Naive B cell (primary cell): ENCODE measurements at places on chromosomes 2 and 18. TPM values are rescaled to one million over a fixed set of nuclear protein-coding genes. Genes with fewer than 3 reads are reported as not detected.

The FAM117B gene
- polyA plus RNA-seq: 23.1 TPM

The IHH gene
- polyA plus RNA-seq: not detected

The NT5C1B gene
- 0.25 TPM for polyA plus RNA-seq

The ZAP70 gene
- polyA plus RNA-seq: 2.6 TPM

The AQP12A gene
- not detected for polyA plus RNA-seq

The MAPK4 gene
- not detected for polyA plus RNA-seq

The TUBB8B gene
- polyA plus RNA-seq: not detected

The POTEC gene
- polyA plus RNA-seq: not detected

The FAM161A gene
- polyA plus RNA-seq: 1.7 TPM

The POTEI gene
- polyA plus RNA-seq: not detected

The FABP1 gene
- not detected for polyA plus RNA-seq

The VWC2L gene
- polyA plus RNA-seq: not detected

The SPAG16 gene
- polyA plus RNA-seq: 15.7 TPM

The IL1RL1 gene
- not detected for polyA plus RNA-seq

The CDH2 gene
- not detected for polyA plus RNA-seq

The GPBAR1 gene
- polyA plus RNA-seq: 1.8 TPM

The RASGRP3 gene
- 44.7 TPM for polyA plus RNA-seq

The CFAP65 gene
- polyA plus RNA-seq: not detected

The C2orf15 gene
- polyA plus RNA-seq: 3.4 TPM

The LRRC30 gene
- polyA plus RNA-seq: not detected

The SERPINB8 gene
- polyA plus RNA-seq: 32.2 TPM

The TOGARAM2 gene
- polyA plus RNA-seq: not detected

The PELI1 gene
- polyA plus RNA-seq: 52.1 TPM

The OSR1 gene
- not detected for polyA plus RNA-seq

The SEC11C gene
- 113 TPM for polyA plus RNA-seq

The POTEJ gene
- not detected for polyA plus RNA-seq

The ZNF804A gene
- polyA plus RNA-seq: 0.25 TPM

The ACADL gene
- not detected for polyA plus RNA-seq

The ADRA2B gene
- not detected for polyA plus RNA-seq

The OSBPL1A gene
- 2.5 TPM for polyA plus RNA-seq

The SFTPB gene
- not detected for polyA plus RNA-seq

The SMYD1 gene
- not detected for polyA plus RNA-seq

The ALPG gene
- not detected for polyA plus RNA-seq

The REG3A gene
- not detected for polyA plus RNA-seq

The FAP gene
- polyA plus RNA-seq: not detected

The RAD51AP2 gene
- not detected for polyA plus RNA-seq

The ATP9B gene
- 27.6 TPM for polyA plus RNA-seq

The DCTN1 gene
- 67.0 TPM for polyA plus RNA-seq

The POMC gene
- 10.9 TPM for polyA plus RNA-seq

The NYAP2 gene
- not detected for polyA plus RNA-seq

The LRRTM1 gene
- polyA plus RNA-seq: not detected
